ENCODE measurements at places on chromosomes 4 and X.

DNA sequence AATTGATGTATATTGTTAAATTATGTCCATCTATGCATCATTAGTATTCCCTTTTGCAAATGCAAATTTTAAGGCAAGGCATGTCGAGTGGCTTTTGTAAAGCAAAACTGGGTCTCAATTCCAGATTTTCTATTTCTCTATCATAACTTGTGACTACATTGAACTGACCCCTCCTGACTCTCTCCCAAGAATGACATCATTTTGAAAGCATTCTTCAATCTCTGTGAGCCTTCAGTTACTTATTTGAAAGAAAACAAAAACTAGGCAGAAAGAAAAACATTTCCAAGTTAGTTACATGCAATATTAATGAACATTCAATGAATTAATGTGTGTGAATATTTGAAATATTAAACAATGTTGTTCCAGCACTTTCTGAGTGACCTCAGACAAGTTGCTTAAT, 314.3 kb upstream of the CLNK start:
- no peak for DNase-seq

DNA sequence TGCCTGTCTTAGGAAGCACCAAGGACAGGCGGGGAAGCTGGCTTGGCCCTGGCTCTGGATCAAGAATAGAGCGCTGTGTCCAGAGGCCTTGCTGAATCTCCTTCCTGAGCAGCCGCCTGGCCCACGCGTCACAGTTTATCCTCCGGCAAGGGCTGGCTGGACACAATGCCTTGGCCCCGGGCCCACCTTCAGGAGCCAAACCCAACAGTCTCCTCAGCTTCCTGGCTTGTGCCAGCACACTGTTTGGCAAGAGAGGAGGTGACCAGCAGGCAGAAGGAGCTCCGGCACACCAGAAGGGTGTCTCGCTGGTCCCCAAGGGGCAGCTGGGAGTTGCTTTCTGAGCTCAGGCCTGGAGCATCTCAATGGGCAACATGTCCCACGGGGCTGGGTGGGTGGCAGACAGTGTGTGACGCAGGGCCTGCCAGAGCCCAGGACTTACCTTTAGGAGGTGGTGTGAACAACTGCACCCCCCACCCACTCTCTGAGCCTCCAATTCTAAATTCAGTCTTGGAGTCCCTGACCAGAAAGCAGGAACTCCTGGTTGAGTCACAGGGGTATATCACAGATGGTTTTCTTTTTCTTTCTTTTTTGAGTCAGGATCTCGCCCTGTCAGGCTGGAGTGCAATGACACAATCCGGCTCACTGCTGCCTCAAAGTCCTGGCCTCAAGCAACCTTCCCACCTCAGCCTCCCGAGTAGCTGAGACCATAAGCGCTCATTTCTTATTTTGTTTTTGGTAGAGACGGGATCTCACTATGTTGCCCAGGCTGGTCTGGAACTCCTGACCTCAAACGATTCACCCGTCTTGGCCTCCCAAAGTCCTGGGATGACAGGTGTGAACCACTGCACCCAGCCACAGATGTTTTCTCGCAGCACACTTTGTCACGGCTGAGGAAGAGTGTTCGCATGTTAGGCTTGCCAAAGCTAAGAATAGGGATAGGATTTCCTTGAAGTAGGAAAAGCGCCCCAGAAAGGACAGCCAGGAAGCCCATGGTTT, 361.2 kb downstream of the BCOR start:
- no peak for DNase-seq

GRCh38 chr4:77734928-77735327, 84.2 kb downstream of the CNOT6L start:
- no peak for DNase-seq

DNA sequence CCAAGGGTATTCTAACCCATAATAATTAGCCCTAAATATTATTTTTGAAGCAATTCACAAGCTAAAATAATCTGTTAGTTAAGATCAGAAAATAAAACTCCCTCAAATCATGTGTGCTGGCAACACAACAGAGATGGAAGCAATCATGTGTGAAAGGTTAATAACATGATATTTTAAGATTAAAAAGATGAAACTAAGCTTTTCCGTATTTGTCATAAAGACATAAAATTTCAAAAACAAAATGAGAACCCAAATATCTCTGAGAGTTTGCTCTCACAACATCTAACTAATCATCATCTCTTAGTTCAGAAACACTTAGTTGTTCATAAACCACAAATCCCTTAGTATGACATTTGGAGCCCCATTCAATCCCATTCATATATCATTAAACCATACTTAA, 749.1 kb downstream of the CCSER1 start:
- DNase-seq, result no peak

DNA sequence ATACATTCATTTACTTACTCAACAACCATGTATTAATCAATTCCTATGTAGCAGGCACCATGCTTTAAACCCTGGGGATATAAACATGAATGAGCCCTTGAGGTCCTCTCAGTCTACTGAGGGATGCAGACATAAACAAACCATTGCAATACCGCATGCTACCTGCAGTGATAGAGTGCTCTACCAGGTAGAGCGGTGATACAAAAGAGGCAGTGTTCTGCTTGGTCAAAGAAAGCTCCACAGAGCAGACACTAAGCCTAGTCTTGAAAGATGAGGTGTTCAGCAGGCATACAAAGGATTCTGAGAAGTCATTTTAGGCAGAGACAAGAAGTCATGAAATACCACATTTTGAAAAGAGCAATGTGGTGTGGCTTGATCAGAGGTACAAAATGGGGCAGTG, 26.9 kb upstream of the AMOT start:
- DNase-seq, result no peak

DNA sequence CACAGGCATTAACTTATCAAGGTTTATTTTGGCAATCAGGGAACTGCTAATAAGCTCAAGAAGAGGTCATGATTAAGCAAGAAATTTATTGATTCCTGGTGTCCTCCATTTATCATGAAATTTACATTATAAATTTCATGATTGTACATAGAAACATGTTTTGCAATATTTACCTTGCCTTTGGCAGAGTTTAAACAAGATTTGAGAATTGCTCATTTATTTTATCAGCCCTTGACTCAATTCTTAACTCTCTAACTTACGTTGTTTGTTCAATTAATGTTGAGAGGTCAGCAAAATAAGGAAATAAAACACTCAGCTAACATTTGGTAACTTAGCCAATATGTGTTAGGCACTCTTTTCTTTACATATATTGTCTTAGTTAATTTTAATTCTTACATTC, 286.6 kb downstream of the SLC7A11 start:
- no peak for DNase-seq

- no peak for DNase-seq
Measured at GRCh38 chr4:151475035-151475714, 66.2 kb downstream of the FHIP1A start.

GRCh38 chr4:169286562-169287301, 16.0 kb upstream of the SH3RF1 start:
- DNase-seq, result no peak

GRCh38 chr4:2925931-2926860, 37.0 kb downstream of the NOP14 start:
- no peak for DNase-seq

DNA sequence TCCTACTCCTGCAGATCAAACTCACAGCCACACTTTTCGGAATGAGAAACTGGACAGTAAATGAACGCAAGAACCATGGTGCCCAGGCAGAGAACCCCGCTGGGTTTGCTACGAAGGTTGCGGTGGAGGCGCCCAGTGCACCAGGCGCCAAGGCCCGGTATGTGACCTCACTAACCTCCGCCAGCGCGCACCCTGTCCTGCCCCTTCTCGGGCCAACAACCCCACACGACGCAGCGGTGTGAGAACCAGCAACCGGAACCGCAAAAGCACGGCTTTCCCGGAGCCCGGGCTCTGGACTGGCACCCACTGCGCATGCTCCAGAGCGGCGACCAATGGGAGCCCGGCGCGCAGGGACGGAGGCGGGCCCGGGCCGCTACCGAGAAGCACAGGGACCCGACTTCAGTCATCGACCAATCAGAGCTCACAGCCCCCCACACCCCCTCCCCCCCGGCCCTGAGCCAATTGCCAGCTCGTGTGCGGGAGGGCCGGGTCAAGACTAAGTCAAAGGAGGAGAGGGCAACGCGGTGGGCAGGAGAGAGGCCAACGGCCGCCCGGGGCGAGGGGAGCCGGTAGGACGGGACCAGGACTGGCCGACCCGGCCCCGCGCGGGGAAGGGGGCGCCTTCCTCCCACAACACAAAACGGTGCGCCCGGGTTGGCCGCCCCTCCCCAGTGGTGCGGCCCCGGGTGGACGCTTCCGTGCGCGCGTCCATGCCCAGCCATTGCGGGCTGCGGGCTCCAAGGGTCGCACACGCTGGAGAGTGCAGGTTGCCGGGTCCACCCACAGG, 7.3 kb upstream of the WAS start:
- DNase-seq, result peak; percentile 69

GRCh38 chrX:139201924-139202323, 328.6 kb upstream of the F9 start:
- DNase-seq, result no peak

Measured in NCI-H2107 (cell line).